RCC 7860 (cell line): ENCODE measurements at places on chromosomes 2 and 18.

DNA sequence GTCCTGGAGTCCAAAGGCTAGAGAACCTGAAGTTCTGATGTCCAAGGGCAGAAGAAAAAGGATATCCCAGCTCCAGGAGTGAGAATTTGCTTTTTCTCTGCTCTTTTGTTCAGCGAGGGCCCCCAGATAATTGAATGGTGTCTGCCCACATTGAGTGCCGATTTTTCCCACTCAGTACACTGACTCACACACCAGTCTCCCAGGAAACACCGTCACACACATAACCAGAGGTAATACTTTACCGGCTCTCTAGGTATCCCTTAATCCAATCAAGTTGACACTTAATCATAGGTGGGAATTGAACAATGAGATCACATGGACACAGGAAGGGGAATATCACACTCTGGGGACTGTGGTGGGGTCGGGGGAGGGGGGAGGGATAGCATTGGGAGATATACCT is 161.5 kb downstream of the WDR7 start:
- no peak for DNase-seq

- DNase-seq = no peak
Measured at GRCh38 chr2:55761024-55761423, 67.4 kb upstream of the PNPT1 start.

DNA sequence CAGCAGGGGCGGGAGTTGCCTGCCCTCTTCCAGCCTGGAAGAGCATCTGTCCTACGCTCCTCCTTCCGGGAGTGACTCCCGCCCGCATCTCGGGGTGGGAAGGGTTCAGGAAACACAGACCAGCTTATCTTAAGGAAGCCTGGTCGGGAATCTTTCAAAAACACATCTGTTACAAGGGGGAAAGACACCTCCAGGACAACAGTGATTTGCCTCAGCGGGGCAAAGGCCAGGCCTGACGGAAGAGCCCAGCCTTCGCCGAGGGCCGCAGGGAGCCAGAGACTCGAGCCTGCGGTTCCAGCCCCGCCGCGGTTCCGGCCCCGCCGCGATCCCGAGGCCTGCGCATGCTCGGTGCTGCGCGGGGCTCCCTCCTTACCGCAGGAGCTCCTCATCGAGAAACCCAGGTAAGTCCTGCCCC is 38.1 kb upstream of the TGIF1 start:
- no peak for DNase-seq

DNA sequence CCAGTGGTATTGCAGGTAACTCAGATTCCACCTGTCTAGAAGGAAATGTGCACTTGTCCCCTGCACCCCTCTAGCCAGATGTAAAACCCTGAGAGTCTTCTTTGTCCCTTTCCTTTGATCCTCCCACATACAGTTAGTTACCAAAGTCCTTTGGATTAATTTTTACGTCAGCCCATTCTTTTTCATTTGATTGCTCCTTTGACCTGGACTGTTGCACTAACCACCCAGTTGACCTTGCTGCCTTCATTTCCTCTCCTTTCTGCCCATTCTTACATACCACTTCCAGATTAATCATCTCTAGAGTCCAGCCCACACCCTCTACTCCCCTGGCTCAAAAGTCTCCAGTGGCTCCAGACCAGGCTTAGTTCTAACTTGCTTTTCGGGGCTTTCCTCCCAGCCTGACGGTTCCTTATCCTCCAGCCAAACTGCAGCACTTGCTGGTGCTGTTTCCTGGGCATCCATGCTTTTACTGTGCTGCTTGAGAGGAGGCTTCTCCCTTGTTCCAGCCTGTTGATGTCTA is 99.3 kb downstream of the SPTBN1 start:
- peak; percentile 84 for DNase-seq

GRCh38 chr2:181354626-181355025 is 102.6 kb upstream of the ITGA4 start:
- DNase-seq = no peak

GRCh38 chr2:71224935-71225334 is 2.0 kb downstream of the PAIP2B start:
- no peak for DNase-seq

GRCh38 chr2:213152065-213152794 is 818 bp upstream of the IKZF2 start:
- no peak for DNase-seq

DNA sequence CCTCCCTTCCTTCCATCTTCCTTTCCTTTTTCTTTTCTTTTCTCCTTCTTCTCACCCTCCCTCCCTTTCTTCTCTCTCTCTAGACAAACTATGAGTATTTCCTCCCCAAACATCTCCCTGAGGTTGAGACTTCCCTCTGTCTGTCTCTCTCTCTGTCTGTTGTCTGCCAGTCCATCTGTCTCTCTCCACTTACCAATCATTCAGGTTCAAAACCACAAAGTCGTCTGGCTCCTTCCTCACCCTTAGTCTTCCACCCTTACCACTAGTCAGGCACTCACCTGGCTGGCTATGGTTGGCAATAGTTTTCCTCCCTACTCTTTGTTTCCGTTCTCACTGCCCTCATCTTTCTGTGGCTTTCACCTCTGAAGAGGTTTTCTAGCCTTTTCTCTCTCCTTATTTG is 12.9 kb downstream of the CCL20 start:
- DNase-seq = no peak

GRCh38 chr2:24115057-24115456 is 8.1 kb downstream of the PFN4 start:
- DNase-seq = peak; percentile 45

- DNase-seq = no peak
Measured at GRCh38 chr18:8659609-8660242, 45.6 kb upstream of the MTCL1 start.

DNA sequence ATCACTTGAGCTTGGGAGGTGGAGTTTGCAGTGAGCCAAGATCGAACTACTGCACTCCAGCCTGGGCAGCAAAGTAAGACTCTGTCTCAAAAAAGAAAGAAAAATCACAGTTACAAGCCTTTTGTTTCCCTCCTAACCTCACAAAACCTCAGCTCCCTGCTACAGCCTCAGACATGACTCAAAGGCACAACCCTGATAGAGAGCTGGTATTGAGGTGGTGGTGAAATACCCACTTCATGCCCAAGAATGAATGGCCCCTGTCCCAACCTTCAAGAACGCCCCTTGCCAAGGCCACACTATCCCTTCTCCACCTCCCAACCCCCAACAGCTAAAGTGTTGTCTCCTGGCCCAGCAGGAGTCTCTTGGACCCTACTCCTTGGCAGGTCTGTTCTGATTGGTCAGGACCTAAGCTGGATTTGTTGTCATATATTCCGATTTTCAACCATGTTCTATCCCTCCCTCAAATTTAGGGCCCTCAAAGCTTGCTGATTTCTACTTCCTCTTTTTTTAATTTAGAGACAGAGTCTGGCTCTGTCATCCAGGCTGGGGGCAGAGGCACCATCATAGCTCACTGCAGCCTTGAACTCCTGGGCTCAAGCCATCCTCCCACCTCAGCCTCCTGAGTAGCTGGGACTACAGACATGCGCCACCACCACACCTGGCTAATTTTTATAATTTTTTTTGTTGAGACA is 61.9 kb upstream of the BZW1 start:
- DNase-seq = no peak

GRCh38 chr2:147628971-147629421 is 215.8 kb upstream of the ACVR2A start:
- DNase-seq = no peak

- DNase-seq = peak; percentile 92
Measured at GRCh38 chr2:207423886-207424285, 105.9 kb upstream of the CREB1 start.

- peak; percentile 55 for DNase-seq
Measured at GRCh38 chr2:114192362-114192761, 250.1 kb upstream of the DPP10 start.

DNA sequence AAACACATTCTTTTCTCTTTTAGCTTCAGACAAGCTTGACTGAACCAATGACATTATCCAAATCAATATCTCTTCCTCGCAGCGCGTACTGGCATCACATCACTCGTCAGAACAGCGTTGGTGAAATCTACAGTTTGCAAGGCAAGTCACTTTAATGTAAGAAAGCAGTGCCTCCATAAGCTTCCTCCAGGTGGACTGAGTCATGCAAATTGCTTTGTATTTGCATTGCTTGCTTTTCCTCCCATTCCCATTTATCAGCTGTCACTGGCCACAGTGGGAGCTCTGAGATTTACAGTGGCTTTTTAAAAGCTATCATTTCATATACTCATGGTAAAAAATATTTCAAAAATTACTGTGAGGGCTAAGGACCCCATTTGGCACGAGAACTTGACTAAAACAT is 189.9 kb downstream of the CD226 start:
- no peak for DNase-seq

DNA sequence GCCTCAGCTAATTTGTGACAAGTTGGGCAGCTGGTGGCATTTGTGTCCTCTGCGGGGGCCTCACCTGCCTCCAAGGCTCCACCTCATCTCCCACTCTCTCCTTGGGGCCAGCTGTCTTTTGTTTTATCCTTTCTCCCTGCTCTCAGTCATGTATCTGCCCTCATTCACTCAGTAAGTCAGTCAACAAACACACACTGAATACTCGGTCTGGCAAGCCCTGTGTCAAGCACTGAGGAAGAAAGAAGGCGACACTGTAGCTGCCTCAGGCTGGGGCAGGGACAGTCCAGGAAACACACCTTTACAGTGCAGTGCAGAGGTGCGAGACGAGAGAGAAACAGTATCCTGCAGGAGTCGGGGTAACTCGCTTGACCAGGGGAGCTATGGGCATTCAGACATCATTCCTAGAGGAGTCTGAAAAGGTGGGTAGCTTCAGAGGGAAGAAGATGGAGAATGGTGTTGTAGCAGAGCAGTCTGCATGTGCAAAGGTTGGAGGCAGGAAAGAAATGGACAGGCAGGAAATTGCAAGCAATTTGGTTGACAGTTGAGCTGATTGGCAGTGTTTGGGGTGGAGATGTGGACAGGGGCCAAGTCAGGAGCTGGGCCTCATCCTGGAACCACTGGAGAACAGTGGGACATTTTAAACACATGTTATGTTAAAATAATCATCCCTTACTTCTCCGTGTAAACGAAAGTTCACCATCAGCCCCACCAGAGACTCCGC is 34.9 kb downstream of the SCTR start:
- no peak for DNase-seq

DNA sequence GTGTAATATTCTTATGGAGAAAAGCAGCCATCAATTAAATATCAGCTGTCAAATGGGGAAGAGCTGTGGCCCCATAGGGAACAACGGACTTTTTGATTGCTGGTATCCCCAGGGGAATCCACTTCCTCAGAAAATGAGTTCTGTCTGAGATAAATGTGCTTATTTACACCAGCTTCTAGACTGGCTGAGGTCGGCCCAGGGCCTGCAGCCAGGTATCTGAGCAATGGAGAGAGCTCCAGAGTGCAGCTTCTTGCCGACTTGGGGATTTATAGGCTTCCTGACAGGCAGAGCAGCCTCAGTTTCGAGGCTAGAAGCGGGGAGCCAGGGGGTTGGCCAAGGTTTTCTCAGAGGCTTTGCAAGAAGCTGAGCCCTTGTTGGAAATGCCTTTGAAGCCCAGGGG is 67.2 kb downstream of the MCFD2 start:
- no peak for DNase-seq

GRCh38 chr18:22253676-22254075 is 84.3 kb downstream of the GATA6 start:
- DNase-seq = no peak

DNA sequence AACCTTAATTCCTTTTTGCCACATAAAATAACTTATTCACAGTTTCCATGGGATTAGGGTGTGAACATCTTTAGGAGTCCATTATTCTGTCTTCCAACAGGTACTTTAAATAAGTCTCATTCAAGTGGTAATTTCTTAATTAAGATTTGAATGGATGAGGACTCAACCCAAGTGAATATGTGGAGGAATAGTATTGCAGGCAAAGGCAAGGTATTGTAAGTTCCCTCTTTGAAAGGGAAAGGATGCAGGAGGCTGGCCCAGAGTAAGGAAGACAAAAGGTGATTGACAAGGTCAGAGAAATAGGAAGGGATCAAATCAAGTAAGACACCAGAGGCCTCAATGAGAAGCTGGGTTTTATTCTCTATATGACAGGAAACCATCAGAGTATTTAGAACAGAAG is 238.2 kb upstream of the RBMS1 start:
- no peak for DNase-seq

- DNase-seq = no peak
Measured at GRCh38 chr18:5285326-5285725, 10.2 kb downstream of the ZBTB14 start.

GRCh38 chr2:152063325-152063924 is 35.4 kb downstream of the CACNB4 start:
- DNase-seq = no peak

GRCh38 chr2:240795454-240795853 is 24.6 kb downstream of the KIF1A start:
- no peak for DNase-seq

DNA sequence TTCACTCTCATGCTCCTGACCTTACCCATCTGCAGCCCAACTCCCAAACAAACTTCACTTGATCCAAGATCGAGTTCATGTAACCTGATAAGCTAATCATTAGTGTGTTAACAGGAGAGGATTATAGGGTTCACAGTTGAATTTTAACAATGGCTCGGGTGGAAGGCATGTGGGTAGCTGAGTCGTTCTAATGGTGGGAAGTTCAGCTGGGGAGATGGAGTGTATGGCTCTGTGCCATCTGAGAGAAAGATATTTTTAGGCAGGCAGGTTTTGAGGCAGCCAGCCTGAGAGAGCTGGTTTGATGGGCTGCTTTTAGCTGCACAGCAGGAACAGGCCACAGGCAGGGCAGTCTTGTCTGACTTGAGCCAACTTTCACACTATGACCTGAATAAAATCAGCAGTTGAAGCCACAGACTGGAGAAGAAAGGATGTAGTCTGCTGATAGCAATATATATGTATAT is 17.7 kb upstream of the NFE2L2 start:
- peak; percentile 52 for DNase-seq

DNA sequence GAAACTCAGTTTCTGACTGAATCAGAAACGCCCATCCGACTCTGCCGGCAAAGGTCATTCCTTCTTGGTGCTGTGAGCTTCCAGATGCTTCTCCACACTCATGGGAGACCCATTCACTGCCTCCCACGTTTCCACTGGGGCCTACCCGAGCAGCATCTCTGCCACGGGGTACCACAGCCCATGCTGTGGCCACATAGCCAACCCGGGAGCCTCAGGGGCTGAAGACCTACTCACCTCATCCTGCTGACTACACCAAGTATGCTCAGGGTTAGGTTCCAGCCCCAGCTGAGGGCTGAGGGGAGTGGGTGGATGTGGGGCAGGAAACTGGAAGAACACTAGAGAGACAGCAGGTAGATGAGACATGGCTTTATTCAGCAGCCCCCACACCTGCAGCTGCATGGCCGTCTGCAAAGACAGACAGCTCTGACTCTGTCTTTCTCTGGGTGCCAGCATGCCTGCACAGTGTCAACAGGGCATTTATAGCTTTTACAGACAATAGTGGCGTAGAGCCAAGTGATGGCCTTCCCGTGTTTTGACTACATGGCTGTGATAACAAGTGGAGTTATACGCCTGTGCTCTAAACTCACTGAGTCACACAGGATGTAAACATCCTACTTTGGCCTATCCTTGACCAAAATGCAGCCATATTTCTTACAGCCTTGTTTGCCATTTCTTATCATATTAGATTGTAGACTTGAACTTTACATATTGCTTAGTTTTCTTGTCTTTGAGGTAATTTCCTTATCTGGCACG is 16.5 kb upstream of the KLHL23 start:
- no peak for DNase-seq

GRCh38 chr18:48292229-48292628 is 117.0 kb downstream of the ZBTB7C start:
- no peak for DNase-seq
